ENCODE measurements at places on chromosomes 2 and 18. TPM values are rescaled to one million over a fixed set of nuclear protein-coding genes. Genes with fewer than 3 reads are reported as not detected.

DNA sequence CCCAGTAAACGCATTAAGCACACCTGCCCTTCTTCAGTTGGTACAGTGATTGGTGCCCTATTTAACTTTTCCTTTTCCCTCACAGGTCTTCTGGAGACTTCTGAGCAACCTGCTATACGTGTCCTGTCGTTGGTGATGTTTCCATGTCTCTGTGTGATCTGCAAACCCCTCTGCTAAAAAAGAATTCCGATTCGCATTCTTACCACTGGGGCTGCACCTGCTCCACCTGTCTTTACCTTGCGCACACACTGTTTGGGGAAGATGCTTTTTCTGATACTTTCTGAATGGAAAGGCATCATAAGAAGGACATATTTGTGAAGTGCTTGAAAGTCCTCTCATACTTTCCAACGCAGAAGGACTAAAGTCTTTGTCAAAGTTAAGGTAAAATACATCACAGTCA is 323.9 kb upstream of the SOX11 start:
- DNase-seq = no peak

DNA sequence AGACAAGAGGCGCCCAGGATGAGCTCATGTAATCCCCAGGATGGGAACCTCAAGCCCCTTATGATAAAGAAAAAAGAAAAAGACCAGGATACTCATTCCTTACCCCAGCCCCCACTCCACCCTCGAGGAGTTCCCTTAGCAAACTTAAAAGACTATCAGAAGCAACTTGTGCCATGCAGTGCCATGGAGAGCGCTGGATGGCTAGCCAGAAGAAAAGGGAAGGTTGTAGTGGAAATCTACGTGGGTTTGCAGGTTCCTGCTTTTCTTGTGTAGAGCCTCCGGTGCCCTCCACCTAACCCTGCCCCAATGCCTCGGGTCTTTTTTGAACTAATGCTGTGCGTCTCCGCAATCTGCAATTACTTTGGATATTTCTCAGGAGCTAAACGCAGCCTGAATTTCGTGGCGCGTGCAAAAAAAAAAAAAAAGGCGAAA is 16.2 kb upstream of the BCL11A start:
- no peak for DNase-seq

GRCh38 chr2:220076734-220077133 is 449.3 kb downstream of the SLC4A3 start:
- DNase-seq = no peak

GRCh38 chr2:10446631-10447030 is 1.5 kb downstream of the ODC1 start:
- no peak for DNase-seq

DNA sequence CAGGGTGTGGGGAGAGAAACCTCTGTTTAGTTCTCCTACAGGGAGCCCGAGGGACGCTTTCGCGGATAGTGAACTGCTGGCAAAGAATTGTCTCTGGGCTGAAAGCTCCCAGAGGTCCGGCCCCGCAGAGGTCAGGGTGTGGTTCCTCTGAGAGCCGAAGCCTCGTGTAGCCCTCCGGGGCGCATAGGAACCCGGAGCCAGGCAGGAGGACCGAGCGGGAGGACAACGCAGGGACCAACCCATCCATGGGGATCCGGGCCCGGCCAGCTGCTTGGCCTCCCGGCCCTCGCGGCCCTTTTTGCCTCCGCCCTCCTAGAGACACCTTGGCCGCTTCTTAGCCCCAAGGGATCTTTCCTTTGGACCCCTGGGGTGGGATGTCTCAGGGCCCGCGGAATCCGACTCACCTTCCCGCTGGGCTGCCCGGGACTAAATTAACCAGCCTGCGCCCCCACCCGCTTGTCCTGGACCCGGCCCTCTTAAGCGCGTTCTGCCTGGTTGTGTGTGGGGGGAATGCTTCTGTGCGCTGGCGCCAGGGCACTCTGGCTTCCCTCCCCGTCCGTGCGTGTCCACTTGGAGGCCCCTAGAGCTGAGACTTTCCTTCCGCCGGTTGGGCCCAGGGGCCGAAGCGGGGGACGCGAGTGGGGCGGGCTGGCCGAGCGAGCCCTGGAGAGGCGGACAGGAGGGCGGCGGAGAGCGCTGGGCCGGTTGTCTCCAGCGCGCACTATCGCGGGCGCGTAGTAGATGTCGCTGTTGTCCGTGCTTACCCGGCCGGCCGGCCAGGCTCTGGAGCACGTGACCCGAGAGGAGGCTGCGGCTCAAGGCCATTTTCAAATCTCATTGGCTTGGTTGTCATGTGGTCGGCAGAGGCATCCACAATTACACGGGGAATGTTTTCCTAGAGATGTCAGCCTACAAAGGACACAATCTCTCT is at the start of gene HOXD10:
Gene HOXD10, plus strand, starts transcription at position 896 of the 931 bp plus-strand sequence. CDS start 56 bp downstream, outside the sequence.
- DNase-seq = peak; percentile 89

DNA sequence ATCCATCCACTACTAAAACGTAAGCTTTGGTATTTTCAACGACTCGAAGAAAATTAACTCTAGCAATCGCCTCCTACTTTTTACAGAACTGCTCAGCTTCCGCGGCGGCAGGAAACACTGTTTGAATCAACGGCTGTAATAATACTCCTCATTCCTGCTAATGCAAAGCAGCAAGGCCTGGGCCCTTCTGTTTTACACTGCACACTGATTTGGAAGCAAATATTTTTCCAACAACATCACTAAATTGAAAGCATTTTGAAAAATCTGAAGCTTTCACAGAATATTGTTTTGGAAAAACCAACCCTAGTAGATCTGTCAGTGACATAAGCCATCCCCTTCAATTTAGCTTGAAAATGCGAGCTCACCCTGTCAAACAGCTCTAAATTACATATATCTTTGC is 261.2 kb downstream of the TXNL1 start:
- no peak for DNase-seq

GRCh38 chr2:11591091-11591490 is 57.2 kb downstream of the GREB1 start:
- DNase-seq = no peak

- no peak for DNase-seq
Observed at GRCh38 chr18:12092398-12093229, 1.0 kb upstream of the ANKRD62 start.

DNA sequence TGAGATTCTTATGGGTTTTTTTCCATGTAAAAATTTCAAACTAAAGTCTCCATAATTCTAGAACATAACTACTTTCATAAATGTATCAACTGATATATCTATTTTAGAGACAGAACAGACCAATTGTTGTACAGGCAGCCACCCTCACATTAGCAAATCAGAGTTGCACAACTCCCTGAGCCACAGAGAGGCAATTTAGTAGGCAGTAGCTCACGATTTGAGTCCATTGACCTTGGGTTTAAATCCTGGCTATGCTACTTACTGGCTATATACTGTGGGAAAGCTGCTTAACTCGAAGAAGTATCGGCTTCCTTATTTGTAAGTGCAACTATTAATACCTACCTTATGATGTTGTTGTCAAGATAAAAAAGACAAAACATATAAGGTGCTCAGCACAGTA is 16.2 kb downstream of the MTIF2 start:
- no peak for DNase-seq

DNA sequence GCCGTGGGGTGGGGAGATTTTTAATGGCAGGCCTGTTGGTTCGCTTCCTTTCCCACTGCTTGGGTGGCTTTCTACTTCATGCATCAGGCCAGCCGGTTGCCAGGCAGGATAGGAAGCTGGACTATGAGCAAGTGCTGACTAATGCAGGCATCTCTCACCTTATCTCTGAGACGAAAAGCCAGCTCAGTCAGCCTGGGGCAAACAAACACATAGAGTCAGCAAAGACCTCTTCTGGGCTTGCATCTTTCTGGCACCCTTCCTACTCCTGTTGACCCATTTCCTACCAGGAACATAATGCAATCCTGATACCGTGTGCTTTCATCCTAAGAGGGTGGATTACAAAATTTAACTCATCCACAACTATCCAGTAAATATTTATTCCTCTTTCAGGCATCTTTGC is 416.6 kb upstream of the MEX3C start:
- no peak for DNase-seq

NDC80 gene
- total RNA-seq = 0.48 TPM

DRC1 gene
- total RNA-seq = not detected

SCN3A gene
- total RNA-seq = 5.1 TPM

REG1B gene
- total RNA-seq = 3.4 TPM
